ENCODE measurements at places on chromosomes 16 and 17. TPM values are rescaled to one million over a fixed set of nuclear protein-coding genes. Genes with fewer than 3 reads are reported as not detected.

Gene GDPD1
- 2.6 TPM for total RNA-seq

- H3K27me3 ChIP-seq: no peaks in the 10 kb centered on the region
- no peak for DNase-seq
- no peak overlapping the region for H3K4me3 ChIP-seq
- H3K4me1 ChIP-seq: no peaks in the 10 kb centered on the region
- H3K27ac ChIP-seq: no peak overlapping the region
- no peaks in the 10 kb centered on the region for H3K36me3 ChIP-seq
Measured at GRCh38 chr17:12579288-12579687, 86.4 kb upstream of the MYOCD start.

GRCh38 chr17:32689348-32689747 lies 187.6 kb downstream of the MYO1D start:
- H3K4me3 ChIP-seq: no peak overlapping the region
- no peaks in the 10 kb centered on the region for H3K36me3 ChIP-seq
- no peak for DNase-seq
- no peaks in the 10 kb centered on the region for H3K4me1 ChIP-seq

- no peaks in the 10 kb centered on the region for H3K27me3 ChIP-seq
- H3K4me1 ChIP-seq: no peaks in the 10 kb centered on the region
- no peak for DNase-seq
- H3K27ac ChIP-seq: no peak overlapping the region
Measured at GRCh38 chr17:72812823-72813222, 279.7 kb downstream of the SLC39A11 start.

GRCh38 chr17:1830288-1830687 lies 483 bp downstream of the RPA1 start:
- H3K4me3 ChIP-seq: peak overlapping the region; percentile 97
- peaks cover 33% of the 10 kb centered on the region for H3K4me1 ChIP-seq
- H3K36me3 ChIP-seq: no peaks in the 10 kb centered on the region
- DNase-seq: no peak

DNA sequence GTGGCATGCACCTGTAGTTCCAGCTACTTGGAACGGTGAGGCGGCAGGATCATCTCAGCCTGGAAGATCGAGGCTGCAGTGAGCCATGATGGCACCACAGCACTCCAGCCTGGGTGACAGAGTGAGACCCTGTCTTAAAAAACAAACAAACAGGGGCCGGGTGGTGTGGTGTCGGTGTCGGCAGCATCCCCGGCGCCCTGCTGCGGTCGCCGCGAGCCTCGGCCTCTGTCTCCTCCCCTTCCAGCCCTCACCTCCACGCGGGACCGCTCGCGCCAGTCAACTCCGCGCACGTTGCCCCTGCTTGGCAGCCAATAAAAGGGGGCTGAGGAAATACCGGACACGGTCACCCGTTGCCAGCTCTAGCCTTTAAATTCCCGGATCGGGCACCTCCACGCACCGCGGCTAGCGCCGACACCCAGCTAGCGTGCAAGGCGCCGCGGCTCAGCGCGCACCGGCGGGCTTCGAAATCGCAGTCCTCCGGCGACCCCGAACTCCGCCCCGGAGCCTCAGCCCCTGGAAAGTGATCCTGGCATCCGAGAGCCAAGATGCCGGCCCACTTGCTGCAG lies 204.7 kb downstream of the CDRT15L2 start:
- DNase-seq: no peak
- H3K27me3 ChIP-seq: no peaks in the 10 kb centered on the region
- no peaks in the 10 kb centered on the region for H3K4me1 ChIP-seq
- H3K36me3 ChIP-seq: no peaks in the 10 kb centered on the region
